ENCODE measurements at places on chromosomes 16 and 17.
A peak's percentile ranks its signal among the peaks of the same experiment; 100 is the strongest.

DNA sequence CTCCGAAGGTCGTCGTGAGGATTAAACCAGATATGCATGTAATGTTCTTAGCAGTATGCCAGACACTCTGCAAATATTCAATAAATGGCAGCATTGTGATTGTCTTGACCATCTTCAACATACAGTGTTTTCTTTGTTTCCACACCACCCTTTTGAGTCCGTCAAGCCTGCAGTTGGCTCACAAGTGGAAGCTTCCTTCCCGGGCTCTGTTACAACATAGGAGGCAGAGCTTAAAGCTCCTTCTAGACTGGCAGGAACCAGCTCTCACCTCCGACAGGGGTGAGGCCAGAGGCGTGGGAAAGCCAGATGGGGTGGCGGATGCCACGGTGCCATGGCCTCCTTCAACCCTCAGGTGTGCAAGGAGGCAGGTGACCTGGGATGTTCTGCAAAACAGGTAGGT, 138.3 kb downstream of the FOXL1 start:
- DNase-seq: no peak

- no peak for DNase-seq
Measured at GRCh38 chr16:5003828-5004227, 29.9 kb downstream of the NAGPA start.

DNA sequence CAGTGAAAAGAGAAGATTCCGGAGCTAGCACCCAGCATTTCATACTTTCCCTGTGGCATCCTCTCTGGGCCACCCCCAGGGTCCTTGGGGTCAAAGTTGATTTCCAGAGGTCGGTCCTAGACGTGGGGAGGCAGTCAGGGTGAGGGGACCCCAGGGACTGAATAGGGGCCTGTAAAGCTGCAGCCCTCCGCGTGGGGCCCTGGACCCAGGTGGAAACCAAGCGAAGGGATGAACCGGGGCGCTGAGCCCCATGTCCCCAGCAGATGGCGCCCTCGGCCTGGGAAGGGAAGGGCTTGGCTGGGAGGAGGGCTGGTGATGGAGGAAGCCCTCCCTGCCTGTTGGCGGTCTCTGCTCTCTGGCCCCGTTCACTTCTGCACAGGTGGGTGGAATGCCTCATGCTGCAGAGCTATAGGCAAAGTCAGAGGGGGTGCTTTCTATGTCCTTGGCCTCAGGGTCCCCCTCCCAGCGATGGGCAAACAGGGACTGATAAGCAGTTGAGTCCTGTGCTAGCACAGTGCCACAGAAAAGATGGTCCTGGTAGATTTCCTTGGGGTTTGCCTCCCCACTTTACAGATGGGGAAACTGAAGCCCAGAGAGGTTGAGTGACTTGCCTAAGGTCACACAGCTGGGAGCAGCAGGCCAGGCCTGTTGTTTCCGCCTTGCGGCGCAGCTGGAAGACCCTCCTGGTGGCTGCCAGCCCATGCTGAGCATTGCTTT, 163.4 kb upstream of the CIBAR2 start:
- DNase-seq: peak; percentile 51

DNA sequence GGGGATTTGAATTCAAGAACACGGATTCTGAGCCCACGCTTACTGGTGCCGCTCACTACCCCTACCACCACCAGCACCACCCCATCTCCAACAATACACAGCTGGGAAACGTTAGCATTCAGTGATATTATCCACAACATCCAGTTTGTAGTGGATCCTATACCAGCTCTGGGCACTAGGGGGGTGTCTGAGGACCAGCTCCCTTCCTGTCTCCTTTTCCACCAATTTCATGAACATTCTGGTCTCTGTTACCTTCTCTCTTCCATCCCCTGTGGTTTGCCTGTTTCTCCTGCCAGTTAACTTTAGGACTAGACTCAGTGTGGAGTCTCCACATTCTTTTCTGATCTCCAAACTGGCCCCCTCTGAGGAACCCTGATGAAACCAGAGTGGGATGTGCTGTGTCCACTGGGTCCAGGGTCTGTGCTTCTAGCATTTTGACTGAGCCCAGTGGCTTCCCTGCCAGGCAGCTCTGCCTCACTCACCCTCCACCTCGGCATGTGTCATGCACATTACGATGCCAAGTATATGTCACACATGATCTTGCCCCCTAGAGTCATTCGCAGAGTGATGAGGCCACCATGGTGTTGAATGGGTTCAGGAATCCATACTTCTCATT, 187.0 kb upstream of the CDH13 start:
- no peak for DNase-seq

DNA sequence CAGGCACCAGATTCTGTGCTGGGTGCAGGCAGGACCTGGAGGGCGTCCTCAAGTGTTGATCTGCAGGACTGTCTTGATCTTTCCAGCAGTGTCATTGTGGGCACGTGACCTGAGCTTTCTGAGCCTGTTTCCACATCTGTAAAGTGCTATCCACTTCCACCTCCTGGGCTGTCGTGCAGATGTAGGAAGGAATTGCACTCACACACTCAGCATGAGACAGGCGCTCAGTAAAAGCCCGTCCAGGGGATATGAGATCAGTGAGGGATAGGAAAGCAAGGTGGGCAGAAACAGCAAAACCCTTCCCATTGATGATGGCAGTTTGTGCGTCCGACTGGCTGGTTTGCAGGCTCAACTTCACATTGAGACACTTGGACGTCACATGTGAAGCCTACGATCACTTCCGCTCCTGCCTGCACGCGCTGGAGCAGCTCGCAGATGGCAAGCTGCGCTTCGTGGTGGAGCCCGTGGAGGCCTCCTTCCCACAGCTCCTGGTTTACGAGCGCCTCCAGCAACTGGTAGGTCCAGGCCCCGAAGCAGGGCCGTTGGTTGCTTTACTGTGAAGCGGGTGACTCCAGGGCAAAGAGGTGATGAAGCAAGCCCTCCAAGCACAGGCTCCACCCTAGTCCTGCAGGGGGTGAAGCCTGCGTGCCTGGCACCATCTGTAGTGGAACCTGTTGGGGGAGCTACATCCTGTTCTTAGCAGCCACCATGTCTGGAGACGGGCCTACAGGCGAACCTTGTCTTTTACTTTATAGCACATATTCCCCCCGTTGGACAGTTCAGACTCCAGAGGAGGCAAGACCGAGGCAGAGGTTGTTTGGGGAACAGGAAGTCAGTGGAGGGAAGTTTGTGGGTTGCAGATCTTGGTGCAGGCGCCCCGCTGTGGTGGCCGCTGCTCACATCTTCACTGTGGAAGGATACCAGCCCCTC, 23.0 kb downstream of the METTL22 start:
- DNase-seq: no peak

DNA sequence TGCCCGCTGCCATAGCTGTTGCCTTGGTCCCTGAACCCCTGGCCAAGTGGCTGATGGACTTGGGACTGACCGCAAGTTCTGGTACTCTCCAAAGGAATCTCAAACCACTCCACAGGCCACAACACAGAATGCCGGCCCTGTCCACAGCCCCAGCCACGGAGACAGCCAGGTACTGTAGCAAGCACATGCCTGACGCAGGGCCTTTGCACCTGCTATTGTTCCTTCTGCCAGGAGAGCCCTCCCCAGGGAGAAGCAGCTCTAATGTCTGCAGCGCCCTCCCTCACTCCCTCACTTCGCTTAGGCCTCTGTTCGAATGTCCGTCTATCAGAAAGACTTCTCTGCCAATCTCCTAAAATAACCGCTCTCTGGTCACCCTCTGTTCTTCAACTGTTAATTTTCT, 15.4 kb downstream of the RTN4RL1 start:
- no peak for DNase-seq

- DNase-seq: no peak
Measured at GRCh38 chr16:67050796-67051195, 21.8 kb downstream of the CBFB start.

DNA sequence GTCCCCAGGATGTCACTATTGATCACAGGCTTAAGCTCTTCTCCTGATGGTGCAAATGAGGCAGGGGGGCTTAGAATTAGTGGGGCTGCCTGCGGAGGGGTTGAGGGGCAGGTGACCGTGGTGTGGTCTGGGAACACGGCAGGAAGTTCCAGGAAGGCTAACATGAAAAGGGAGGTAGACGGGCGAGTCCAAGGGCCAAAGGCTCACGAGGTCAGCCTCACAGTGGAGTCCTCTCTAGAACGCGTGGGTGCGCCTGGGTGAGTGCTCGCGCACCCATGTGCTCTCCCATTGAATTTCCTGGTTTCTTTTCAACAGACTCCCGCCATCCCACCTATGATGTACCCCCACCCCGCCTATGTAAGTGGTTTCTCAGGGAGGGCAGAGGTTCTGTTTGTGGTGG, 15.2 kb downstream of the LGALS9 start:
- DNase-seq: no peak

GRCh38 chr16:14202697-14203096, 131.6 kb downstream of the MRTFB start:
- no peak for DNase-seq

DNA sequence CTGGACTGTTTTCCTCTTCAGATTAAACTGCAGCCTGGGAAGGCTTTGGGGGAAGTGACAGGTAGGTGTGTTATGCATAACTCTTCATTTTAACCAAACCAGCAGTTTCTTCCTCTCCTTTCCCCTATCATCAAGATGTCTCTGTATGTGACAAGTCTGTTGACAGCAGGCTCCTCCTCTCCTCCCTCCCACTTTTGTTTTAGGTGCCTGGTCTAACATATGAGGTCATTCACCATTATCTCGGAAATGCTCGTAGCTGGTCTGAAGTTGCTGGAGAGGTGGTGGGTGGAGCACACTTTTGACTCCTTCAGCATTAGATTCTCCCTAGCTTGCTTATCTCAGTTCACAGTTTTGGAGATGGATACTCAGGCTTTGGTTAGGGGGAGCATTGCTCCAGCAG, 571.0 kb upstream of the EEF2KMT start:
- DNase-seq: no peak

DNA sequence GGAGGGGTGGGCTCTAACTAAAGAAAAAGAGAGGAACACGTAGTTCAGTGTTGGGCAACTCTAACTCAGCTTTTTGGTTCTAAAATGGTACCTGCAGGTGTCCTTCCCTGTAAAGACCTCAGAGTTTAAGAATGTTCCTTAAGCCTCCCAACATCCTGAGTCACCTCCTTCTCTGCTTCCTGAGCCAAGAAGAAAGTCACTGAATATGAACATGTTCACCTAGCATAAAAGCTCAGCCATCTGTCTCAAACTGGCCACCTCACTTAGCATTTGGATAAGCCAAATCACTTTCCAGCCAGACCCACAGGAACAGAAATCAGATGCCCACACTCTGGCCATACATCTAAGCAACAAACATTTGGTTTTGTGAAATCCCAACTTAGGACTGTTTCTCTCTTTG, 3.7 kb downstream of the TMEM98 start:
- no peak for DNase-seq

GRCh38 chr17:8420041-8420934, 15.4 kb upstream of the NDEL1 start:
- no peak for DNase-seq

DNA sequence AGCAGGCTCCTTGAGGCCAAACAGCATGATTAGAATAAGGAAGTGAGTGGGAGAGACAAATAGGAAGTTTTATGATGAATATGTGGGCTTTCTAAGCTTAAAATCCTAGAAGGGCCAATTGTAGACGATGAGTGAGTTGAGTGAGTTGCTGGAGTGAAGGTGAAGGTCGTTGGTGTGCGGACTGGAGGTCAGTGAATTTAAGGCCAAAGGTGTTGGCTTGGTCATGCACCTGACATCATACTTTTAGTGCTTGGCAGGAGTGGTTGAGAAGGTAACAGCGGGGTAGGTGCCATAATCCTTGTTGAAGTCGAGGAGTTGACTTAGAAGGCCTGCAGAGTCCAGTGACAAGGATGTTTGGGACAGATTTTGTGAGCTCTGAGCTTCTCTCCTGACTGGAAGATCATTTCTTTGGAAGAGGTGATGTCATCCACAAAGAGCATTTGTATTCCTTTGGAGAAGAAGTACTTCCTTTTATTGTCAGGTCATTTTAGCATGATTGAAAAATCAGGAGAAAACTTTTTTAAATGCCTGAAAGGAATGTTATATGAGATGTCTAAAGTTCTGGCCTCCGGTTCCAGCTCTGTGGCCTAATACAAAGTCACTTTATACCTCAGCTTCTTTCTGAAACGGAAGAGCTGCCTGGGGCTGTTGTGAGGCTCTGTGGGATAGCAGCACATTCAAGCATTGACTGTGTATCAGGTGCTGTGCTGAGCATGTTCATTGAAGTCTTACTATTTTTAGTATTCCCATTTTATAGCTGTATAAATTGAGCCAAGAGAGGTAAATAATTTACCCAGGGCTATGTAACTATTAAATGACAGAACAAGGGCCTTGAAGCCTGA, 53.6 kb upstream of the TBX2 start:
- no peak for DNase-seq

DNA sequence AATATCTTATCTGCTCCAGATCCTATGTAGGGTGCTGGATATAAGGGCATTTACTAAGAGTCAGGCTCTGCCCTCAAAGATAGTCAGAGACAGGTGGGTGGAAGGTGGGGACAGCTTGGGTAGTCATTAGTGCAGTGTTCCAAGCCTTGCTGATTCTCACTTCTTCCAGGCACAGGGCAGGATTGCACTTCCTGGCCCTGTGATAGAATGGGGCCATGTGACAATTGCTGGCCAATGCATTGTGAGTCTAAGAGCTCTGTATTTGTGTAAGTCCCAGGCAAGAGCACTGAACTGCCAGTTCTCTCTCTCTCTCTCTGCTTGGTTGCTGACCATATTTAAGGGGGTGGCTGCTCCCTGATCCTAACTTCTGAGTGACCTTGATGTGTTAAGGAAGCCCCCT, 112.1 kb downstream of the C16orf78 start:
- no peak for DNase-seq

DNA sequence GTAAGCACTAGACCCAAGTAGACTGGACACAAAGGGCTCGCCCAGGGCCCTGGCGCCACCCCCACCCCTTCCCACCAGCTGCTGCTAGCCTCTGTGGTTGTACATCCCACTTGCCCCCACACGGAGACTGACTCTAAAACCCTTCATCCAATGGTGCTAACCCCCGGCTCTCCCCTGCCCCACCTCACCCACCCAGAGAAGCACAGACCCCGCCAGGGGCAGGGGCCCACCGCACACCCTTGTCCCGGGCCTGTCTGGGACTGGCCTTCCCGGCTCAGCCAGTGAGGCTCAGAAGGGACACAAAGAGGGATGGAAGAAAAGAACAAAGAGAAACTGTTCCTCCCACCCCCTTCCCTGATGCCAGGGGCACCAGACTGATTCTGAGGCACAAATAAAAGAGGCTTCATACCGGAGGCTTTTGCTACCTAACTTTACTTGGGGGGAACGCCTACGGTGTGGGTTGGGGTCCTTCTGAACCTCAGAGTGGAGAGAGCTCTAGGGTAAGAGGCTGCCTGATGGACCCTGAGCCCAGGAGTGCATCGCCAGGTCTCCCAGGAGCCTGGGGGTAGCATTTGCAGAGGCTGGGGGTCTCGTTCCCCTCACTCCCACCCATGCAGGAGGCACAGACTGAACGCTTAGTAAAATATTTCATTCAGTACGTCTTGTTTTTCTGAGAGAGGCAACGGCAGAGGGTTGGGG, 8.2 kb downstream of the CORO6 start:
- no peak for DNase-seq

Measured in stimulated activated CD8-positive, alpha-beta memory T cell treated with anti-CD3 and anti-CD28 coated beads, Interleukin-15, amount 100 ng/mL, for 24 hours (primary cell).